ENCODE measurements at places on chromosomes 7 and 10.
A peak's percentile ranks its signal among the peaks of the same experiment; 100 is the strongest.

- H3K4me1 ChIP-seq, result peaks cover 56% of the 10 kb centered on the region
- peak overlapping the region; percentile 62 for H3K27ac ChIP-seq
- no peak for DNase-seq
- H3K36me3 ChIP-seq, result peaks cover 19% of the 10 kb centered on the region
- peaks cover 8% of the 10 kb centered on the region for H3K27me3 ChIP-seq
Observed at GRCh38 chr10:125137601-125138438, 22.5 kb downstream of the CTBP2 start.

DNA sequence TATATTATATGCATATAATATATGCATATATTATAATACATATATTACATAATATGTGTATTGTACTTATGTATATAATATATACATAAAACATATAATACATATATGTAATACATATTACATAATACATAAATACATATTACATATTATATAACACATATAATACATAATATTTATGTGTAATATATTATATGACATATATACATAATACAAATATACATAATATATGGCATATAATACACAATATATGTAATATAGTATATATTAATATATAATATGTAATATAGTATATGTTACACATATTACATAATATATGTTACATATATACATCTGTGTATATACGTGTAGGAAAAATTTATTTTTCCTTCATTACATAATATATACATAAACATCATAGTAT, 63.4 kb downstream of the SGMS1 start:
- H3K27ac ChIP-seq, result no peak overlapping the region
- DNase-seq, result no peak
- H3K27me3 ChIP-seq, result peaks cover 2% of the 10 kb centered on the region
- H3K36me3 ChIP-seq, result no peaks in the 10 kb centered on the region

GRCh38 chr10:672203-672602, 17.3 kb downstream of the DIP2C start:
- no peak overlapping the region for H3K4me3 ChIP-seq
- H3K27me3 ChIP-seq, result no peaks in the 10 kb centered on the region
- DNase-seq, result no peak
- H3K4me1 ChIP-seq, result peaks cover 3% of the 10 kb centered on the region
- H3K36me3 ChIP-seq, result peaks cover 9% of the 10 kb centered on the region

DNA sequence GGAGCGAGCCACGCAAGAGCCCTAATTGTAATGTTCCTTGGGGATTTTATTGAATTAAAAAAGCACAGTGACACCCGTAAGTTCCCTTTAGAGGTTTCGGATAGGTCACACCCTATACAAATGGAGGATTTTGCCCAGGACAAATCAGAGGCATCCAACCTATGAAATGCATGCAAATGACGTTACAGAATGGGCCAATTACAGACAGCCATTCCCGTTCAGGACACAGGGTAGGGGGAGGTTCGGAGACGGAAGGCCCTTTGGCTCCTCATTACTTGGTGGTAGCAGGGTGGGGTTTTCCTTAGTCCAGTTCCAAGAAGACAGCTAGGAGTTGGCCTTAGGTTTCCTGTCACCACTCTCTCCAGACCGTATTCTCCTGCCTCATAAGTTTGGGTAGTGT, 754.1 kb downstream of the IPMK start:
- no peaks in the 10 kb centered on the region for H3K4me1 ChIP-seq
- H3K4me3 ChIP-seq, result no peak overlapping the region
- H3K27me3 ChIP-seq, result peaks cover 1% of the 10 kb centered on the region
- DNase-seq, result no peak

DNA sequence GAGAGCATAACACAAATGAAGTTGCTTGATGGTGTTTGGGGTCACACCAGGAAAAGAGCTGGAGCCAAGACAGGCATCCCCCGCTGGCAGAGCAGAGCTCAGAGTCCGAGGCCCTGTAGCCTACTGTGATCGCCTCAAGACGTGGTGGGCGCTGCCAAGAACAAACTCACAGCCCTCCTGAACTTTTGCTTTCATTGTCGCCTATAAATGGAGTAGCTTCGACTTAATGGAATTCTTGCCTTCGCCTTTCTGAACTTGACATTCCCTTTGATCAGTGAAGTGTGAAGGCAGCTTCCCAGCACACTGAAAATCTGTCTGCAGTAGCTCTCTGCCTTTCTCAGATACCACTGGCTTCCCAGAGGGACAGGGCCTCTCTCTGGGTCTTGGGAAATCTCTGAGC, 21.3 kb downstream of the CPXM2 start:
- no peak overlapping the region for H3K27ac ChIP-seq
- no peaks in the 10 kb centered on the region for H3K4me1 ChIP-seq
- no peak overlapping the region for H3K4me3 ChIP-seq
- no peaks in the 10 kb centered on the region for H3K36me3 ChIP-seq
- no peak for DNase-seq

- peak overlapping the region; percentile 99 for H3K4me3 ChIP-seq
- H3K27ac ChIP-seq, result peak overlapping the region; percentile 96
- H3K4me1 ChIP-seq, result peaks cover 11% of the 10 kb centered on the region
- H3K27me3 ChIP-seq, result peaks cover 1% of the 10 kb centered on the region
Observed at GRCh38 chr10:58385784-58386112, 538 bp downstream of the TFAM start.

Measured in endothelial cell (in vitro differentiated cells).